ENCODE measurements at places on chromosomes 4 and X.

DNA sequence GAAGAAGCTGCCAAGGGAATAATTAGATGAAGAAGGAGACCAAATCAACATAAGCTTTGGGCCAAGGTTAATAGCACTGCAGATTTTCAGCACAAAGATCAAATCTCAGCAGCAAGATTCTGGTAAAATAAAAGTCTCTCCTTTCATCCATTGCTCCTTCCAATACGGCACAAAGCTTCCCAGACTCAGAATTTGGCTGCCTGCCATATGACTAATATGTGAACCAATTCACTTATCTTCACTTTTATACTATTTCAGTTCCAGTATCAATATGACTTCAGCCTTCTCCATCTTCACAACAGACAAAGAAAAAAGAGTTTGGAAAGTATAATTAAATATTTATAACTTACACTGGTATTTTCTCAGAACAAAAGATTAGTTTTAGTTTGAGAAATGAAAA, 978.3 kb upstream of the GRID2 start:
- no peak for DNase-seq

- DNase-seq, result no peak
Observed at GRCh38 chr4:85725721-85726170, 250.8 kb downstream of the ARHGAP24 start.

DNA sequence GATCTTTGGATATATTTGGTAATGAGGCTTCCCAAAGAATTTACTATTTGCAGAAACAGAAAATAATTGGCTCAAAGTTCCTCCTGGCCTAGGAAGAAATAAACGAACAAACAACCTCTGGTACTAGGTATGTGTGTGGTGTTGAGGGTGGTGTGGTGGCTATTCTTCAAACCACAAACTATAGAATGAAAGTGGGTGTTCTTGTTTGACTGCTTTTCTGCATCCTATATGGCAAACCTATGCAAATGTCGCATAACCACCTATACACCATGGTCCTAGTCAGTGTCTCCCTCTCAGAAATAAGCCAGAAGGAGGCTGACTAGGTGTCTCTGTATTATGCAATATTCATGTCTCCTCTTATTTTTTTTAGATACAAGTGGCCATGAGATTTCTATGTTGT, 106.6 kb upstream of the PCDH18 start:
- no peak for DNase-seq

- no peak for DNase-seq
Observed at GRCh38 chr4:88308587-88308986, 24.2 kb upstream of the PPM1K start.

DNA sequence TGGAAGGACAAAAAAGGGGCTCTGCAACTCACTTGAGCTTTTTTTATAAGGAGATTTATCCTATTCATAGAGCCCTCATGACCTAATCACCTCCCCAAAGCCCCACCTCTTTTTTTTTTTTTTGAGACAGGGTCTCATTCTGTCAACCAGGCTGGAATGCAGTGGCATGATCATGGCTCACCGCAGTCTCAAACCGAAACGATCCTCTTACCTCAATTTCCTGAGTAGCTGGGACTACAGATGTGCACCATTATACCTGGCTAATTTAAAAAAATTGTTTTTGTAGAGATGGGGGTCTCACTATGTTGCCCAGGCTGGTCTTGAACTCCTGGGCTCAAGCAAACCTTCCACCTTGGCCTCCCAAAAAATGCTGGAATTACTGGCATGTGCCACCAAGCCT, 61.6 kb upstream of the PDGFRA start:
- DNase-seq, result no peak

DNA sequence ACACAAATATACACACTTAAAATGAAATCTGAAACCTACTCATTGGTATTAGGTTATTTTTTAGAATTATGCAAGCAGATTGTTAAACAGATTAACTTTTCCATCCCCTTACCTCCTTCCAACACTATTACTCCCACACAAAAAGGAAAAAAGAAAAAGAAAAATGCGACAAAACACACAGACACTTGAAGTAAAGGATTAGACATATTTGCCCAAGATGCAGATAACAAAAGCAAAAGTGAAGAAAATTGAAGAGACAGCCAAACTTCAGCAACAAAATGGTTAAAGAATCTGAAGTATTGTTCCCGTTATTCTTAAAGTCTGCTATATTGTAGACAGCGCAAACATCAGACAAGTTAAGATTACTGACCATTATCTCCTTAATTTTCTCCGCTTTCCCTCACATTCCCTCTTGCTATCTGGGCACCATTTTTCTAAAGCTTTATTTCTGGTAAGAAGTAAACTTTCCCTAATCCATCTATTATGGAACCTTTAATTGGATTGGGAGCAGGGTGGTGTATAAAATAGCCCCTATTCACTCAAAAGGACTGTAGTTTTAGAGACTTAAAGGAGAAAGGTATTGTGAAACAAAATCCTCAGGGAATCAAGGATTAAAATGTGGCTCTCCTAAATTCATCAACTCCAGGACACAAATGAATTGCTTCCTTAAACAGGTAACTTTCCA, 34.7 kb upstream of the MAB21L2 start:
- DNase-seq, result no peak

- no peak for DNase-seq
Observed at GRCh38 chrX:11480626-11481025, 185.1 kb downstream of the ARHGAP6 start.

GRCh38 chr4:8771666-8772065, 100.0 kb downstream of the HMX1 start:
- no peak for DNase-seq

DNA sequence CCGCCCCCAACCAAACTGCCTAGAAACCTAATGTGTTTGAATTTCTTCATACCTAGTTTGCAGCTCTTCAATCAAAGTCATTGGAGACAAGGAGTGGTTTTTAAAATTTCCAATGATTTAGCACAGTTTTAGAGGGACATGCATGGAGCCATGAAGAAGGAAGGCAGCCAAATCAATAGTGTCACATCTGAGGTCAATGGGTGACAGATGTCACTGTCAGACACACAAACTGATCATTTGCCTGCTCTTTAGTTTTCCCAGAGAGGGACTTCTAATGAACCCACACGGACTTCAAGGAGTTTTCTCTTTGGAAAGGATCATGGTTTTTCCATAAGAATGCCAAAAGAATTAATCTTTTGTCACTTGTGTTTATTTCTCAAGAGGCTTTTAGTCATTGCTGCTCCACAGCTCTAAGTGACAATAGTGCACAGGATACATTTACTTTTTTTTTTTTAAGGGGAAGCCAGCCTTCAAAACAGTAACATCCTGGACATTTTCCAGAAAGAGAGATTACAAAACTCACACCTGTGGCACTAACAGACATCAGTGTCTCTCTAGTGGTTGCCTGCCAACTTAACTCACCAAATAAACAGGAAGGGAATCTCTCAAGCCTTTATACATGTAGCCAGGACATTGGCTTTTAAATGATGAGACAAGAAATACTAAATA, 251.1 kb upstream of the DIAPH2 start:
- DNase-seq, result no peak

- DNase-seq, result no peak
Observed at GRCh38 chrX:30643313-30643821, 9.9 kb upstream of the GK start.

DNA sequence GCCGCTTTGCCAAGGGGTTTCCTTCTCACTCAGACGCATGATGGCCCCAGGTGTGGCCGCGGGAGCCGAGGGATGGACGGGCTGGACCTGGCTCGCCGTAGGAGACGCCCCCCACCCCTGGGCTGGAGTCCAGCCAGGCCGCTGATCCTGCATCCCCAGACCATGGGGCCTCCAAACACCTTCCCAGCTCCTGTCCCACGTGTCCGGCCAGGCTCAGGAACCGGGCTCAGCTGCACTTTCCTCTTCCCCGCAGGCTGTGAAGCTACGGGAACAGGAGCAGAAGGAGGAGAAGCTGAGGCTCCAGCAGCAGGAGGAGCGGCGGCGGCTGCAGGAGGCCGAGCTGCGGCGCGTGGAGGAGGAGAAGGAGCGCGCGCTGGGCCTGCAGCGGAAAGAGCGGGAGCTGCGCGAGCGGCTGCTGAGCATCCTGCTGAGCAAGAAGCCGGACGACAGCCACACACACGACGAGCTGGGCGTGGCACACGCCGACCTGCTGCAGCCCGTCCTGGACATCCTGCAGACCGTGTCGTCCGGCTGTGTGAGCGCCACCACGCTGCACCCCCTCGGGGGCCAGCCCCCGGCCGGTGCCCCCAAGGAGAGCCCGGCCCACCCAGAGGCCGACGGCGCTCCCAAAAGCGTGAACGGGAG, 9.1 kb downstream of the AKAP17A start:
- no peak for DNase-seq

GRCh38 chrX:64188901-64189300, 16.6 kb downstream of the AMER1 start:
- no peak for DNase-seq

DNA sequence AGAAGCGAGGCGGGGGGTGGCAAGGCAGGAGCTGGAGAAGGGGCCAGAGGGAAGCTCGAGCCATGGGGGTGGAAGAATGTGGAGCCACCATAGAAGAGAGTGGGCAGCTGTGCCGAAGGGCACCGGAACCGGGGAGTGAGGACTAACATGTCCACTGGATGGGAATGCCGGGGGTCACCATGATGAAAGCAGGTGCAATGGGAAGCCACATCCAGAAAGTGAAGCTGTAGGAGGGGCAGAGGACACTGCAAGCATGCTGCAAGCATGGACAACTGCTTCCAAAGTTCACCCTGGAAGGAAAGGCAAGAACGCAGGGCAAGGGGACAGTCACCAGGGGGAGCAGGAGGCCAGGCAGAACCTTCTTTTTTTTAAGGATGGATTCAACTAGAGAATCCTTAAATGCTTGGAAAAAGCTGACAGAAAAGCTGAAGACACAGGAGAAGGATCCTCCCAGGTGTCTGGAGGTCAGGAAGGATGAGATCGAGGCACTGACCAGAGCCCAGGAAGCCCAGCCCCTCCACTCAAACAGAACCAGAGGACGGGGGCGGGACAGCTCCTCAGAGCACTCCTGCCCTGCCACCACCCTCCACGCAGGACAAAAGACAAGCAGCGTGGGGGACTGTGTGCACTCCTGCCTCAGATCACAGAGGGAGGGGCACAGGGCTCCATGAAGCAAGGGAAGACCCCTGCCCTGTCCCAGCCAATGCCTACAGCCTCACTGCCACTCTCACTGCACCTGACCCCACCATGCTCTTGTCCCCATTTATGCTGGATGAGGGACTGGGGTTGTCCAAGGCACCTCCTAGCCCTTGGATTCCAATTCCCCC, 169.2 kb downstream of the AFAP1 start:
- peak; percentile 13 for DNase-seq

DNA sequence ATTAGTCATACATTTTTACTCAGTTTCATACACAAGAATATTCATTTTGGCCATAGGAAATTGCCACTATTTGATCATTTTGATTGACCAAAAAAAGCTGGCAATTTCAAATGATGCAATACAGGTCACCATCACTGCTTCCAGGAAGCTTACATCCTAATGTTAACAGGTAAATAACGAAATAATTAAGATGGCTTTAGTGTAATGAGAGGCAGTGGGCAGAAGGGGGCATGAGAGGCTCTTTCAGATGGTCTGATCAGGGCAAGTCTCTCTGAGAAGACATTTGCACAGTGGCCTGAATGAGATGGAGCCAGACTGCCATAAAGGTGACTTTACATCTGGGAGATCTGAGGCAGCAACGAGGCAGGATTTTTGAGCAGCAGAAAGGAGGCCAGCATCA, 170.7 kb downstream of the SLIT2 start:
- DNase-seq, result peak; percentile 9

- DNase-seq, result no peak
Observed at GRCh38 chr4:124637321-124637720, 75.2 kb downstream of the ANKRD50 start.

- no peak for DNase-seq
Observed at GRCh38 chr4:188778905-188779304, 639.7 kb downstream of the TRIML1 start.
